Dermis microvascular lymphatic vessel endothelial cell (primary cell): ENCODE measurements at places on chromosomes 1 and 21. TPM values are rescaled to one million over a fixed set of nuclear protein-coding genes. Genes with fewer than 3 reads are reported as not detected.

DNA sequence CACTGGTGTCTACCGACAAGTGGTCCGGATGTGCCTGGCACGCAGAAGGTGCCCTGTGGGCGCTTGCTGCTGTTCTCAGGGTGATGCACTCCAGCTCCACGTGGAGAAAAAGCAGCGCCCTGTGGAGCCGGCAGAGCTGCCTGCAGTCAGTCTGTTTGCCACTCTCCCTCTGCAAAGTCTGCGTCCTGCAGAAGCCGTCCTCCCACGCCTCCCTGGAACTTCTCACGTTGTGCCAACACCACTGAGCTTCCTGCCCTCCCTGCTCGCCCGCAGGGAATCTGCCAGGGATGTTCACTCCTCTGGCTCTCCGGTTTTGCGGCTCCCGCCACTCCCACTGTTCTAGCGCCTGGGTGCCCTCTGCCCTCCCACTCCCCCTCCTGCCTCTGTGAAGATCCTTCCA is 19.8 kb upstream of the UBXN10 start:
- DNase-seq, result no peak

GRCh38 chr1:186413319-186413718 is 37.7 kb downstream of the ODR4 start:
- DNase-seq, result no peak

GRCh38 chr21:43936247-43936967 is 71.4 kb downstream of the AGPAT3 start:
- no peak for DNase-seq

DNA sequence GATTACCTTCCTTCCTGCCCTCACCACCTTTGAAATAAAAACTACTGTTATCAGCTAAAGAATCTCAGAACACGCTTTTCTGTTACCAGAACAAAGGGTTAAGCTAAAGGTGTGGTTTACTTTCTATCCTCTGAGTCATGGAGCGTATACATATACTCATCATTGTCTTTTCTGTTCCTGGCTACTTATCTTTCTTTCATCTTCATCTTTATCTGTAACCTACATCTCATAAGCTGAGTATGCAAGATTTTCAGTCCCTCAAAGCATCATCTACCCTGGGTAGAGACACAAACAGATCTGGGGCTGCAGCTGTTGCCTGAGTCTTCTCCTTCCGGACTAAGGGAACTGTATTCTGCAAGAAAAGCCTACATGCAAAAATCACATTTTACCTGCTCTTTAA is 75.6 kb downstream of the LMO4 start:
- no peak for DNase-seq

DNA sequence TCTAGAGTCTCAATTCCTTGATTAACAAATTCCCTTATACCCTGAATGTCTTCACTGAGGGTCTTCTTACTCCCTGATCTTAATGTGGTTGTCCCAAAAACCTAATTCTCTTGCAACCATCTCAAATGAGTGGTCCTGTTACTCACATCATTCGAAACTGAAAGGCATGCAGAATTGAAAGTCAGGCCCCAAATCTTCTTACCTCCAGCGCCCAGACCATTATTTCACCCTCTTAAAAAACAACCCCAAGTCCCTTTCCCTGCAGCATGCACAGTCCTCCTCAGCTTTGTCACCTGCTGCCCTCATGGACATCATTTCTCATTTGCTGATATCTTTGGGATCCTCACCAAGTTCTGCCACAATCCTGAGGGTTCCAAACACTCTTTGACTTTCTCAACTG is 230.1 kb downstream of the SEC16B start:
- no peak for DNase-seq

DNA sequence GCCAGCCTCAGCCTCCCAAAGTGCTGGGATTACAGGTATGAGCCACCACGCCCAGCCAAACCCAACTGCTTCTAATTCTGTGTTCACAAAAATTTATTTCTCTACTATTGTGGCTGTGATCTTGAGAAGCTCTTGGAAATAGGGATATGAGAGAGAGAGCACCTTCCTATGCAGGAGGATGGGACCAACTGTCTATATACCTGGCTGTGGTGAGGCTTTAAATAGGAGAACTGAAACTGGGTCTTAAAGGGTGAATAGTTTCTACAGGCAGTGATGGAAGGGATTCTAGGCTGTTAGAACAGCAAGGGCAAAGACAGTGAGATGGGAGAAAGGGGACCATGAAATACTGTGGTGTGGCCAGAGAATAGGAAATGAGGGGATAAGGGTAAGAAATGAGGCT is 8.3 kb upstream of the PTCH2 start:
- no peak for DNase-seq

DNA sequence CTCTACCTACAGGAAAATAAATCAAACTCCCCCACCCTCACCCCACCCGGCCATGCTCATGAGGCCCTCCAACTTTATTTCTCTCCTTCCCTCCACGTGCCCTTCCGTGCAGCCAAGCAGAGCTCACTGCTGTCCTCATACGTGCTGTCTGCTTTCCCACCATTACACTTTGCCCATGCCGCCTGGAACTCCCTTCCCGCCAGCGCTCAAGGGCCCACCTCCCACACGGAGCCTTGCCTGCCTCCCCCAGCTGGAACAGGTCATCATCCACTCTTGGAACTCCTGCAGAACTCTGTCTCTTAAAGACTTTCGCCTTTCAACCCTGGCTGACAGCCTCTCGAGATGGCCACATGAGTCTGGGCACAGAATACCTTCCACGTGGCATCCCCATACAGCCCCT is 42.4 kb downstream of the GLIS1 start:
- DNase-seq, result no peak

OR6P1 gene
- not detected in 2 replicates for total RNA-seq

HFM1 gene
- total RNA-seq, result under 0.01 and 0.25 TPM in 2 replicates

KIF26B gene
- 1.3 and 3.8 TPM in 2 replicates for total RNA-seq

KCNJ9 gene
- not detected in 2 replicates for total RNA-seq

KCNE1 gene
- under 0.01 and 0.13 TPM in 2 replicates for total RNA-seq

RAB3B gene
- 2.1 and 4.0 TPM in 2 replicates for total RNA-seq

CXADR gene
- total RNA-seq, result 48.3 and 75.1 TPM in 2 replicates

WNT3A gene
- total RNA-seq, result not detected in 2 replicates

RNPC3 gene
- 3.1 and 3.3 TPM in 2 replicates for total RNA-seq

CASQ1 gene
- total RNA-seq, result not detected in 2 replicates
